MG63 (cell line): ENCODE measurements at places on chromosomes 5 and 9.

DNA sequence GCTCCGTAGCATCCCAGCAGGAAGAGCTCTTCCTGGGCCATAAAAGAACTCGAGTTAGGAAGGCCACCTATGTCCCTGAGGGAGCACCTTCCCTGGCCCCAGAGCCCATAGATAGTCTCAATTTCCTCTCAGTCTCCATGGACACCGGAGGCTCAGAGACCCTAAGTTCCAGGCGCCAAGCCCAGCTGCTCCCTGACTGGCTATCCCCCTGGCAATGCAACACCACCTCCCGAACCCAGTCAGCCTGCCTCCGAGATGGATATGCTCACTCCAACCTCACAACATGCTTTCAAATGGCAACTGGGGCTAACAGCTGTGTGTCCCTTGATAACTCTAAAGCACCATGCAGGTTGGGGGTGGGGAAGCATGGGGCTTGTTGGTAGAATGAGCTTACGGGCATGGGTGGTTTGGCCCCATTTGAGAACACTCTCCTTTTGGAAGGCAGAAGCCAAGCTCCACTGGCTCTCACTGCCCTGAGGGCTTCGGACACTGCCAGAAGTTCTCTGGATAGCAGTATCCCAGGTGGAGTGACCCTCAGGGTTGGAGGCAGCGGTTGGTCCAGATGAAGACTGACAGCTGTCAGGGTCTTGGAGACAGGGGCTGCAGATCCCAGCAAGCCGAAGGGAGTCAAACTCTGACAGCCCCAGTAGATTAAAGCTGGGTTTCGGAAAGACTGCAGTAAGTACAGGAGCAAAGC is 165.3 kb downstream of the PAX5 start:
- DNase-seq = no peak

- DNase-seq = no peak
These were observed 75.0 kb upstream of the RAD23B start for GRCh38 chr9:107208121-107208520.

DNA sequence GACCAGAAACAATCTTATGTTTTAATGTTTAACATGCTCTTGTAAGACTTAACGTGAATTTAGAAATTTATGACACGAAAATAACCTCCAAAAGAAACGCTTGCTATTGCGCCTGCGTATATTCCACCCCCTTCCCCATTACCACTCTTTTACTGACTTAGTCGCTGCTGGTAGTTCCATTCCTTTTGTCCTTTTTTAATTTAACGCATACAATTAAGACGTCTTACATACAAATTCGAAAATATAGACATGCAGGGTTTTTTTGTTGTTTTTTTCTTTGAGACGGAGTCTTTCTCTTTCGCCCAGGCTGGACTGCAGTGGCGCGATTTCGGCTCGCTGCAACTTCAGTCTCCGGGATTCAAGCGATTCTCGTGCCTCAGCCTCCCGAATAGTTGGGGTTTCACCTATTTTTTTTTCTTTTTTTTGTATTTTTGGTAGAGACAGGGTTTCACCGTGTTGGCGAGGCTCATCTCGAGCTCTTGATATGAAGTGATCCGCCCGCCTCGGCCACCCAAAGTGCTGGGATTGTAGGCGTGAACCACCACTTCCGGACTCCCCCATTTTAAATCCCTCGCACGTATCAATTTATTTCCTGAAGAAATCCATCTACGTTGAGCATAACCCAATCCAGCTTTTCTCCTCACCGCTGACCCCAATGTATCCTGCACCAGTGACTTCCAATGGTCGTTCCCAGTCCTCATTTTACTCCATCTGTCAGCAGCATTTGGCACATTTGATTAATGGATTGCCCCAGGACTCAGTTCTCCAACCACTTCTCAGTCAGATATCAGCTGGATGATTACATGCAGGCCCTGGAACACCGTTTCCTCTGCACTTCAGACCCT is 684 bp upstream of the MED7 start:
- peak; percentile 40 for DNase-seq

DNA sequence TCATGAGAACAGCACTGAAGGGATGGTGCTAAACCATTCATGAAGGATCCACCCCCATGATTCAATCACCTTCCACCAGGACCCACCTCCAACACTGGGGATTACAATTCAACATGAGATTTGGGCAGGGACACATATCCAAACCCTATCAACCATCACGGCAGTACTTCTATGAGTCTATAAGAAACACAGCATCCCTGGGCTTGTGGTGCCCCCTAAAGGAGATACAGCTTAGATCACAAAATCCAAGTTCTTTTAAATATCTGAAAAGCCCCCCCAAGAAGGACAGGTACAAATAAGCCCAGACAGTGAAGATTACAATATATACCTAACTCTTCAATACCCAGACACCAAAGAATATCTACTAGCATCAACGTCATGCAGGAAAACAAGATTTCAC is 233.7 kb upstream of the ADRA1B start:
- no peak for DNase-seq

DNA sequence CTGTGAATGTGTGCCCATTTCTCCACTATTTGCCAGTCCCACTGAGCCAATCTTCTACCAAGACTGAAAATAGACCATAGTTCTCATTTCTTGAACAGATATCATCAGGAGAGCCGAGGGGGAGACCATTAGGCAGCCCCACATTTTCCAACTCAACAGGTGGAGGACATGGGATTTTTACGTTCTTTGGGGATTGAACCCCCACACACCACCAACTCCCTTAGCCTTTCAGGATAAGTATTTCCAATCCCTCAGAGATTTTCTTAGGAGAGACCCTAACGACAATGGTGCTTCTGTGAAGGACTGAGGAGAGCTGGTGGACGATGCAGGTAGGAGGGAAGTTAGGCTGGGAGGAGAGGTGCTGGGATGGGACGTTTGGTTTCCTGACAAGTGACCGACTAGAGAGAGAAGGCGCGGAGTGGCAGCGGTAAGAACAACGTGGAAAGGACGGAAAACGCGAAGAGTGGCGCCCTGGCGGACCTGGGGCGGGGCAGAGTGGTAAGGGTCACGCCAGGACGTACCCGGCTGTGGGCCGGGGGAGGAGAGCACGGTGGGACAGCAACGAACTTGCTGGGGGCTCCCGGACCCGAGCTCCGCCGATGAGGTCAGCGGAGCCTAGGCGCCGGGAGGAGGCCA is 681 bp upstream of the CHSY3 start:
- DNase-seq = no peak

DNA sequence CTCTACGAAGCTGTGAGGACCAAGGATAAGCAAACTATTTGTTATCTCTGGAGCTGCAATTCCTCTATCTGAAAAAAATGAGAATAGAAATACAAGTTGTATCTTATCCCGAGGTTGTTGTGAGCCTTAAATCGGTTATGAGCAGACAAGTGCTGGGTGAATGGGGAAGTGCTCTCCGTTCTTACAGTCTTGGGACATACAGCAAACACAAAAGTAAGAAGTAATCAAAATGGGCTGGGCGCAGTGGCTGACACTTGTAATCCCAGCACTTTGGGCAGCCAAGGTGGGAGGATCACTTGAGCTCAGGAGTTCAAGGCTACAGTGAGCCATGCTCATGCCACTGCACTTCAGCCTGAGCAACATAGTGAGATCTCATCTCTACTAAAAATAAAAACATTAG is 31.7 kb downstream of the ITK start:
- DNase-seq = no peak

DNA sequence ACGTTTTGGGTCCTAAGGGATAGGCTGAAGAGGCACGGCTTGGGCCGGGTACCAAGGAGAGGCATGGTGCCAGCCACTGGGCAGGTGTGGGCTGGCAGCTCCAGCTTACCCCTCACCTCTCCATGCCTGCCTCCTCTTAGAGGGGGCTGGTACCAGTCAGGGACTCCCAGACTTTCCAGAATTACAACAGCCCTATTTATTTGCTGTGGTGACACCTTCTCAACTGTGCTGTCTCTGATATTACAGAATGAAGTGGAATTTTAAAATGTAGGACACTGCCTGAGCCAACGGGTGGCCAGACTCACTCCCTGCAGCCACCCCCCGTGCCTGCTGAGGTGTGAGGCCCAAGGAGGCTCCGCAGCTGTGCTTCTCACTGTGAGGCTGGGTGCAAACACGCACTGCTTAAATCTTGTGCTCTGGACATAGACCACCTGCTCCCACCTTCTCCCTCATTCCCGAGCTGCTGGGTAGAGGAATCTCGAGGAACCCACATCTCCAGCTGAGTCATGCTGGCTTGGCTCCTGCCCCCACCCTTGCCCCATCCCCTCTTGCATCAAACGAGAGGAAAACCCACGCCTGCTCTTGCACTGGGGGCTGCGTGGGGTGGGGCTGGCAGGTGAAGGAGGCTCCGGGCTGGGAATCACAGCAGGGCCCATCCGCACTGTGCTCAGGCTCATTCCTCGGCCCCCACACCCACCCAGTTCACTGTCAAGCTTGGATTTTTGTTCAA is 47.9 kb downstream of the PRRT1B start:
- DNase-seq = no peak

DNA sequence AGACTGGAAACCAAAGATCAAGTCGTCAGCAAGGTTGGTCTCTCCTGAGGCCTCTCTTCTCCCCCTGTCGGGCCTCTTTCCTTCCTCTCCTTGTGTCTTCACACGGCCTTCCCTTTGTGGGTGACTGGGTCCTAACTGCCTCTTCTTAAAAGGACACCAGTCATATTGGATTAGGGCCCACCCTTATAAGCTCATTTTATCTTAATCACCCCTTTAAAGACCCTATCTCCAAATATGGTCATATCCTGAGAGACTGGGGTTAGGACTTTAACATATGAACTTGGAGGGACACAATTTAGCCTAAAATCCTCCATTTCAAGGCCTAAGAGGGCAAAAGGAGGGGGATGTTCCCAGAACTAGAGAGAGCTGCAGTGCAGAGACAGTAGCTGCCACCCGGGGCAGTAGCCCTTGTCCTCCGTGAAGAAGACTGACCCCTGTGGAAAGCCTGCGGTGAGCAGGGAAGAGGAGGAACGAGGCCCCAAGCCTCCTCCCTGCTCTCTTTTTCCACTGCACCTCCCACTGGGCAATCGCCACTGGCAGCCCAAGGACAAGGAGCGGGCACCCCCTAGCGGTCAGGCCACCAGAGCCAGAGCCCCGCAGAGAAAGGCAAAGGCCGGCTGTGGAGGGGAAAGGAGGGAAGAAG is 34.9 kb downstream of the CFAP90 start:
- peak; percentile 71 for DNase-seq

DNA sequence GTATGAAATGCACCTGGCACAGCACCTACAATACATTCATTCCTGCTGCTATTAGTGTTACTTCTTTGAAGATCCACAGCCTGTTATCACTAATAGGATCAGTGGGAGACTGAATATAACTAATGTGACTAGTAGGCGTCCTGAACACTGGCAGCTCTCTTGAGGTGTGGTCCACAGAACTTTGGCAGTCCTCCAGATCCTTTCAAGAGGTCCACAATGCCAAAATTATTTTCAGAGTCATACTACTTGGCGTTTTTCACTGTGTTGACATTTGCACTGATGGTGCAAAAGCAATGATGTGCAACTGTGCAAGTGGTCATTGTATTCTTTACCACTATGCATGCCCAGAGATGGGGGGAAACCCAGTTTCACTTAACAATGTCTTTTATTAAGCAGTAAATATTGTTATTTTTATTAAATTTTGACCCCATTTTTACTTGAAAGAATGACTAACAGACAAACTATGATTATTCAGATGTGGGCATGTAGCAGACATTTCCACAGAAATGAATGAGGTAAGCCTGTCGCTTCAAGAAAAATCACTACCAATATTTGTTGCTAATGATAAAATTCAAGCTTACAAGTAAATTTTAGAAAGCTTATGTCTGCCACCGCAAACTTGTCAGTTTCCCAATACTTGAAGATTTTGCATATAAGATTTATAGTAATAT is 48.9 kb downstream of the ADRB2 start:
- no peak for DNase-seq

- peak; percentile 92 for DNase-seq
These were observed 16.9 kb upstream of the COL5A1 start for GRCh38 chr9:134624621-134625181.

DNA sequence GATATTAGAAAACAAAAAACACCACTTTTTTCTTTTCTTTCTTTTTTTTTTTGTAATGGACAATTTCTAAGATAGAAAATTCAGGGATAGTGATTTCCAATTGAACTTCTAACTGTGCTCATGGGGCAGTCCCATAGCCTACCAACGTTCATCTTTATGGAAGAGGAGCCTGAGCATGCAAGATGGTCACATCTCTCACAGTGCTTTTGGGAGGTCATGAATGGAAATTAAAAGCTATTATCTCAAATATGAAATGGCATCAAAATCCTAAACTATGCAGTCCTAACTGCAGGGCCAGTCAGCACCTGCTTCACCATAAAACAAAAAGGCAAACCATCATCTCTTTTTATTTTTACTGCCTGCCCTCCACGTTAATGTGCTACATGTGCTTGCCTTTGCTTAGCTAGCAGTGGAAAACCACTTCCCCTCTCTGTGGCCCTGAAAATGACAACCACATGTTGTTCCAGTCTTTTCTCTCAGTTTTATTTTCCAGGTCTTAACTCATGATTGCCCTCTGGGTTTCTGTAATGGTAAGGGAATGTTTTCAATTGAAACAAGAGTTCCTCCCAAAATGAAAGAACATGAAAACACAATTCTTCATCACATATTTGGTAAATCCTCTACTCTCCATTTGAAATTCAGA is 16.7 kb downstream of the IFNB1 start:
- DNase-seq = no peak

DNA sequence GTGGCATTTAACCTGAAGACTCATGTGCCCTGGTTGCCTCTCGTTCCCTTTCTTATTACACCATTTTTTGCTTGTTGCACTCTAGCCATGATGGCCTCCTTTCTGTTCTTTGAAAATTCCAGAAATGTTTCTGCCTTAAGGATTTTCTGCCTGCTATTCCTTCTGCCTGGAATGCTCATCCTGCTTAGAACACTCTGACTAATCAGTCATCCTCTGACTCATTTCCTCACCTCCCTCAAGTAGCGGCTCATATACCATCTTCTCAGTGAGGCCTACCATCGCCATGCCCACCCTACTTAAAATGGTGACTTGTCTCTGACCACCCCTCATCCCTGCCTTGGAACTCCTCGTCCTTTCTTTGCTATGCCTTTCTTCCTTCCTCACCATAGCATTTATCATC is 68.8 kb downstream of the KIF4B start:
- peak; percentile 42 for DNase-seq

GRCh38 chr5:72324189-72324825 is 4.1 kb downstream of the PTCD2 start:
- DNase-seq = peak; percentile 49

- no peak for DNase-seq
These were observed 118.1 kb downstream of the CCDC171 start for GRCh38 chr9:15670894-15671293.

GRCh38 chr5:67142816-67143215 is 53.8 kb downstream of the CD180 start:
- DNase-seq = no peak

- DNase-seq = no peak
These were observed 53.9 kb downstream of the RFX3 start for GRCh38 chr9:3471883-3472282.

- DNase-seq = peak; percentile 74
These were observed 23.7 kb downstream of the ACTL7A start for GRCh38 chr9:108885643-108886348.

DNA sequence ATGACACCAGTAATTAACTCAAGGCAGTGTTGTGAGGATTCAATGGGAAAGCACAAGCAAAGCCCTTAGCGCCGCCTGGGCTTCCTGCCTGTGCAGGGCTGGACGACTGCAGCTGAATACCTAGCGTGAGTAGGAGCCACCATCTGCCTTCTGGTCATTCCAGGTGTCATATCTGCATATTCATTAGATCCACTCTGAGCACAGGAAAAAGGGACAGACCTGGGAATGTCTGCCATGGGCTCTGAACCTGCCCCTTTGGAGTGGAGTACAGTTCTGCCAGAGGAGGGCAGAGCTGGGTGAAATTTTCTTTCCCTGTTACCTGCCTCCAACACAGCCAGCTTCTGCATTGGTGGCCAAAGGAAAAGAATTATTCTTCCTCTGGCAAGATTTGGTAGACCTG is 298.8 kb downstream of the NSG2 start:
- no peak for DNase-seq
